ENCODE measurements at places on chromosomes 7 and 10. TPM values are rescaled to one million over a fixed set of nuclear protein-coding genes. Genes with fewer than 3 reads are reported as not detected.

CFAP69 gene
- total RNA-seq, result 13.1 TPM

PPA1 gene
- 198 TPM for total RNA-seq

UCN3 gene
- total RNA-seq, result not detected

MOGAT3 gene
- not detected for total RNA-seq

CNTNAP2 gene
- 204 TPM for total RNA-seq

MUC12 gene
- total RNA-seq, result 4.5 TPM

PRKG1 gene
- total RNA-seq, result 20.8 TPM
